ENCODE measurements at places on chromosomes 4 and X.

DNA sequence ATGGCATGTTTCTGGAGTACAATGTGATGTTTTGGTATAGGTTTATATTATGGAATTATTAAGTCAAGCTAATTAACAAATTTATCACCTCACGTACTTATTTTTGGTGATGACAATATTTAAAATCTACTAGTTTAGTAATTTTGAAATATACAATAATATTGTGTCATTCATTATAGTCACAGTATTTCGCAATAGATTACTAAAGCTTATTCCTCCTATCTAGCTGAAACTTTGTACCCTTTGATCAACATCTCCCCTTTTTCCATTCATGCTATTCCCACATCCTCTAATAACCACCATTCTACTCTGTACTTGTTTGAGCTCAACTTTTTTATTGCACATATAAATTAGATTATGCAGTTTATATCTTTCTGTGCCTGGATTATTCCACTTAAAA is 164.8 kb upstream of the SPANXN4 start:
- DNase-seq, result no peak

GRCh38 chr4:57270346-57270745 is 160.2 kb upstream of the IGFBP7 start:
- no peak for DNase-seq

DNA sequence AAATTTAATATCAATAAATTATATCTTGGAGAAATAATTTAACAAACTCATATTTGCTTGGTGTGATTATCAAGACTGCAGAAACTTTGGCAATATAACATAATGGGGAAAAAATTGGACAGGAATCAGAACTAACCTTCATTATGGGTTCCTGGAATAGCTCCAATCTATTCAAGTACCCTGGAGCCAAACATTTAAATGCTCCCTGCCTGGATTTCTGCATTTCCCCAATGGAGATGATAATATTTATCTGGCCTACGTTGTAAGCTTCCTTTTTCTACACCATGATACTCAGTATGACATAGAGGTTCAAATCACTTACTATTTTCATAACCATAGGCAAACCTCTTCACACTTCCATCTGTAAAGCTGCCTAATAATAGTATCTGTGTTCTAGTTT is 326.8 kb downstream of the TRIML1 start:
- DNase-seq, result no peak

DNA sequence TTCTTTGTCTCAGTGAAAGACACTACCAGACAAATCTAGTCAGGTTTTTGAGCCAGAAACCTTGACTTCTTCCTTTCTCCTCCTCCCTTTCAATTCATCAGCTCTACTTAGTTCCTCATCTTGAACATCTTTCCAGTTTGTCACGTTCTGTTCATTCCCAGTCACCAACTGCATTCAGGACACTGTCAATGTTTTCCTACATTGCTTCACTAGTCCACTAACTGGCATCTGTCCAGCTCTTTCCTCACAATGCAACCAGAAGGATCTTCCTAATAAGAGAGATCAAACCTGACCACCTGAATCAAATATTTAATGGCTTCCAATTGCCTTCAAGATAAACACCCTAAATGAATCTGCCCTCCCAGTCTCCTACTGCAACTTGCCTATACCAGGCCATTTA is 52.5 kb downstream of the SYNPO2 start:
- DNase-seq, result no peak

DNA sequence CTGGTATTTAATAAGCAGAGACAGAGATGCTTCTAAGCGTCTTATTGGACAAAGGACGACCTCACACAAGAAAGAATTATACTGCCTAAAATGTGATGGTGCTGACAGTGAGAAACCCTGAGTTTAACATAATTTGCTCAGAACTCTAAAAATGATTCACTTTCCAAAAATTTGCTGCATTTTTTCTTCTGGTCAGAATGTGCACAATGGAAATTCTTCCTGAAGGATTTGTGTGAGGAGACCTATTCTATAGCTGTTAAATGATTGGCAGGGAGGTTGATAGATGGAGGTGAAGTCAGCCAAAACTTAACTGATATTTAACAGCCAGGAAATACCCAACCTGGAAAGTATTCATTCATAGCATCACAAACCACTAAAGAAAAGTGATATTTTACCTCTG is 1.7 kb downstream of the MAGEC3 start:
- DNase-seq, result no peak

GRCh38 chr4:37475087-37475486 is 211.1 kb downstream of the RELL1 start:
- DNase-seq, result no peak
